Stimulated activated CD8-positive, alpha-beta memory T cell treated with anti-CD3 and anti-CD28 coated beads, Interleukin-15, amount 100 ng/mL, for 48 hours (primary cell): ENCODE measurements at places on chromosomes 2 and 18.

GRCh38 chr2:143355870-143356269, 226.7 kb downstream of the ARHGAP15 start:
- DNase-seq, result no peak

DNA sequence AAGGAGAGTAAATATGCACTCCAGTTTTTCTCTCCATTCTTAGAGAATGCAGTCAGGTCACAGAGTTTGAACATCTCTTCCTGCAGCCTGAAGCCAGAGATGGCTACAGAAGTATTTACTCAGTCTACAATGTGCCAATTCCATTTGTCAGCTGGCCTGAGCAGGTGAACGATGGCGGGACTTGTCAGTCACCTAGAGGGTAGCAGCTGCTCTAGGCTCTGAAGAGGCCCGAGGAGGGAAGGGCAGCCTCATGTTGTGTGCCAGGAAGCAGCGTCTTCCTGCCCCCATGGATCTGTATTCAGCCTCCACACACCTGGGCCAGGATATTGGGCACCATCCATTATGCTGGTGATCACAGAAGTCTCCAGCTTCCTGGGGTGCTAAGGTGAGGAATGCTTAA, 316.7 kb upstream of the CHAC2 start:
- DNase-seq, result no peak

GRCh38 chr2:48148841-48149430, 242.6 kb upstream of the FBXO11 start:
- no peak for DNase-seq

DNA sequence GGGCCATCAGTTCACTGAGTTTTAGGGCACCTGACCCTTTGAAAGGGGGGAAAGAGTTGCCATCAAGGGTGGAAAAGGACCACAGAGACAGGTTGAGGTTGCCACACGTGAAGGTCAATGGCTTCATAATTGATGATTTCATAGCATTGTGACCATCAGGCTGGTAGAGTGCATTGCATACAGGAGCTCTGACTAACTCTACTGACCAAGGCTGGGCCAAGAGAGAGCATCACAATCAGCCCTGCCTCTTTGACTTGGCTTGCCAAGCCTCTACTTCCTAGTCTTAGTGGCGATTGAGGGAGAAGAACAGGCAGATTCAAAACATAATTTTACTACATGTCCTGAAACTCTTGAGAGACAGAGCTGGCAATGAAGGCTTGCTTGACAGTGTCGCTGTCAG, 5.8 kb upstream of the TNP1 start:
- DNase-seq, result no peak

DNA sequence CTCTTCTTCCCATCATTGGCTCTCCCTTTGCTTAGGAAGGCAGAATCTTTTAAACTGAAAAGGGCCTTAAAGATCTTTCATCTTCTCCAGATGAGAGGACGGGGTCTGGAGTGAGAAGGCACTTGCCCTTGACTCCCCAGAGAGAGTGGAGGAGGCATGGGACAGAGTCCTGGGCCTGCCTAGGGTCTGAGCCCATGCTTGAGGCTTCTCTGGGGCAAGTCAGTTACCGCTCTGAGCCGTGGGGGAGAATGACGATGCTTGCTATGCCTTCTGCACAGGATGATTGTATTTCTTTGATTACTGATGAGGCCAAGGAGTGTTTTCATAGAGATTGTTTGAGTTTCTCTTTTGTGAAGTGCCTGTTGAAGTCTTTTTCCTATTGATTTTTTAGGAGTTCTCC, 921 bp downstream of the PLB1 start:
- no peak for DNase-seq

DNA sequence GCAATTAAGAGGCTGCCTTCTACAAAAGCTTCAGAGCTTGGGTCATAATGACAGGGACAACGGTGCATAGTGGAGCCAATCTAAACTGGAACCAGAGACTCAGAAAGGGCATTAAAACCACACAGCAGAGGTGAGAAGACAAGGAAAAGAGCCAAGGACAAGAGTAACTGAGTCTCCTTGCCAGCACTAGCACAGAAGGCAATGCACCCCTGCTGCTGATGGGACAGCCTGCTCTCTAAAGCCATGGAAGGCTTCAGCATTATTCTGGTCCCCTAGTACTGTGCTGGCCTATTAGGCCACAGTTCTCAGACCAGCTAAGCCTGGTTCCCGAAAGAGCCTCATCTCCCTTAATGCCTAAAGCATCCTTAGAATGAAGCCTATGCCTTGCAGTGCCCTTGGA, 15.5 kb downstream of the MYO5B start:
- DNase-seq, result no peak

- no peak for DNase-seq
Measured at GRCh38 chr2:172215172-172215935, 112.7 kb upstream of the DLX2 start.

DNA sequence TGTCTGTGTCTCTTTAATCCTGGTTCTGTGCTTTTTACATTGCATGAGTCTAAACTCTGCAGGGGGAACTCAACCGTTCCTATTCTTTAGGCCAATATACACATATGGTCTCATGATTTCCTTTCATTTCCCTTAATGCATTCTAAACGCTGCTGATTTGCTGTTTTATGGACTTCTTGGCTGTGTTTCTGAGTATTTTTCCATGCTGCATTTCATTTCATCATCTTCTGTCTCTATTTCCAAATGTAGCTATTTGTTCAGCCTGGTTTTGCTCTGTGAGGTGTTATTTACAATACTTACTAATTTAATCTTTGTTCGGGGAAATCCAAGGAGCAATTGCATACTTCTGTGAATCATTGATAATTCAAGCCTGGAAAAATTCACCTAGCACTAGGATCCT, 897.2 kb downstream of the TSN start:
- DNase-seq, result no peak

GRCh38 chr2:233386382-233387041, 32.2 kb downstream of the DGKD start:
- peak; percentile 37 for DNase-seq

DNA sequence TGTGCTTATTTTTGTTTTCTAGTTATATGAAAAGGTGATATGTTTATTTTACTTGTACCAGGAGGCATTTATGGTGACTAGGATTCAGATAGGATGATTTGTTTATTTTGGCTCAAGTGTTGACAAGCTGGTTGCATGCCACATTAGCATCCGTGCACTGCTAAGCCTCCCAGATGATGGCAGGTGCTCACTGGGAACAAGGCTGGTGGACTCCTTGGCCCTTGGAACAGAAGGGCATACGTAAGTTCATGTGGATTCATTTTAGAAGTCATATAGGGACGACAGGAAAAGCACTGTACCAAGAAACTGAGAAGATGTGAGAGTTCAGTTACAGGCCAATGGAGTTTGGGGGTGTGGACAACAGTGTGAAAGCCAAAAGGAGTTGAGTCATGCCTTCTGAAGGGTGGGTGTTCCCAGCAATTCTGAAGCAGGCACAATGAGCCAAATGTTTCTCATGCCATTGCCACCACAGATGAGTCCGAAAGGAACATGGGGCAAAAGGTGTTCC, 166.2 kb downstream of the PHLPP1 start:
- DNase-seq, result no peak

DNA sequence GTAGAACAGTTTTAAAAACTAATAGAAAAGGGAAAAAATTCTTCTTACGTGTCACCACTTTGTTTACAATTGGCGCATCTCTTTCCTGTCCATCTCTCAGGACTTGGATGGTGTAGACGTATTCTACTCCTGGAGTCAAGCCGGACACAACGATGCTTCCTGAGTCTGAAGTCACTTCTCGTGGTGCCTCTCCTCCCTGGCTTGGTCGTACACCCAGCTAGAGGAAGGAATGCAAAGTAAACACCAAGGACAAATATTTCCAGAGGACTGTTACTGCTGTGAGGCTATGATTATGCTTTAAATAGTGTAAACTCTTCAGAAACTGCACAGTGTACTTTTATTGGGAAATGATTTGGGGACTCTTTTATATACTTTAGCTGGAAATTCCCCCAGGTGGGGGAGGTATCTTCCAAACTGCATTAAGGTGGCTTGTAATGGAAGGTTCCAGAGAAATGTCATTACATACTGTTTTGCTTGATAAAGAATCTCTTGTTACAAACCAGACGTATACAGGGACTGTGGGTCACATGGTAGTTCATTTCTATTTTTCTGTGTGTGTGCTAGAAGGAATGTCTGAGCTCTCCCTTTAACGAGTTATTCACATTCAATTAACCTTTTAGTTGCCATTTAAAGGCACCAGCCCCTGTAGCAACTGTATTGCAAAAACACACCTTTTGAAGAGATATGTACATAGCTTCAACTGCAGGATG, 38.1 kb downstream of the FN1 start:
- no peak for DNase-seq
